NCI-H187 treated with DMSO at 0.1 percent for 48 hours (cell line): ENCODE measurements at places on chromosomes 4 and X.

DNA sequence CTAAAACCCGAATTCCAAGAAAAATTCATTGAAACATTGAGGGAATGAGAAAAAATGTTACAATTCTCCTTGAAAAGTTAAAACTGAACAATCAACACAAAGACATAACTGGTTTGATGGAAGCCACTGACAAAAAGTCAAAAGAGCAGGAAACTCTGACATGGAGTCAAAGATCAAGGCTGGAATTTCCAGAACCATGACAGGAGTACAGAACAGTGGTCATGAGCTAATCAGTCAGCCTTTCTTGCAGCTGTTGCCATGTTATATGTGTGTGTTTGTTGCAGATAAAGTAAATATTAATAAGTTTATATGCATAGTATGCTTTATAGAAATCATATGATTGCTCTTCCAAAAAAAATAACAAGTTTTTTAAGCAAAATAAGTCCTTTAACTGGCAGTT, 184.7 kb upstream of the HCCS start:
- no peak for DNase-seq

DNA sequence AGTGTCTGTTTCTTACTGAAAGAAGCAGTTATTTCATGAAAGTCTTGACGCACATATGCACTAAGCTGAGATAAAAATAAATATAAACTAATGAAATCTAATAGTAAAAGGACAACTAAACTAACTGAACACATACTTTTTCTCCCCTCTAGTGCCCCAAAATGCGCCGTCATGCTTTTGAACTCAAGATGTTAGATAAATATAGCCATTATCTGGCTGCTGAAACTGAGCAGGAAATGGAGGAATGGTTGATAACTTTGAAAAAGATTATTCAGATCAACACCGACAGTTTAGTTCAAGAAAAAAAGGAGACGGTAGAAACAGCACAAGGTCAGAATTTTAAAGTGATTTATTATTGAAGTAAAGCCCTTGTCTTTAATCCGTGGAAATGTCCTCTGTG, 70.2 kb downstream of the DOCK11 start:
- DNase-seq: no peak

- no peak for DNase-seq
Measured at GRCh38 chrX:111308039-111308438, 37.8 kb upstream of the CAPN6 start.

GRCh38 chr4:154208424-154208823, 283.2 kb downstream of the DCHS2 start:
- no peak for DNase-seq

GRCh38 chrX:122047261-122047660, 999.9 kb downstream of the GLUD2 start:
- DNase-seq: no peak

DNA sequence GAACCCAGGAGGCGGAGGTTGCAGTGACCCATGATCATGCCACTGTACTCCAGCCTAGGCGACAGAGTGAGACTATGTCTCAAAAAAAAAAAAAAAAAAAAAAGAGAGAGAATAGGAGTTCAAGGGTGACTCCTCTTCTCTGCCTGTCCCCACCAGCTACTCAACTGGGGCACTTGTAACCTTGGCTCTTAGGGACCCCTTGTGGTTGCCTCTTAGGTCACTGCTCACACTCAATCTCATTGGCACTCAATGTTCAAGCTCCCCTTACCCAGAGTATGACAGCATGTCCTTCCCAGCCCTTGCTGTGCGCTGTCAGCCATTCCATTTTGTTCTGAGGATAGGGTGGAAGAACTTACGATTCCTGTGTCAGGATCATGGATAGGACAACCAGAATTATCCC, 82.4 kb upstream of the BEND4 start:
- DNase-seq: no peak

DNA sequence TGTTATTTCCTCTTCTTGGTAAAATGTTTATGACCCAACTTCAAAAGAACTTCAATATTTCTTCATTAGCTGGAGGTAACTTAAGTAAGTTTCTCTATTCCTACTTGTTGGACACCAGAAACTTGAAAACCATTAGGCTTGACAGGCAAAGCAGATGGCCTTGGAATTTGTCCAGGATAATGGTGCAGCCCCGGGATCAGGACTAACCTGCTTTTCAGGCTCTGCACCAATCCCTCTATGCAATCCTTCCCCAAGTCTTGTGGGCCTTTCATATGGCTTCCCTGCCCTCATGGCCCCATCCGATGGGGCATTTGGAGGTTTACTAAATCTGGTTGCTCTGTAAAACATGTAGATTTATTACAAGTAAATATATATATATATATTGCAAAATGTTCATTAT, 68.5 kb downstream of the SPINK2 start:
- DNase-seq: no peak

DNA sequence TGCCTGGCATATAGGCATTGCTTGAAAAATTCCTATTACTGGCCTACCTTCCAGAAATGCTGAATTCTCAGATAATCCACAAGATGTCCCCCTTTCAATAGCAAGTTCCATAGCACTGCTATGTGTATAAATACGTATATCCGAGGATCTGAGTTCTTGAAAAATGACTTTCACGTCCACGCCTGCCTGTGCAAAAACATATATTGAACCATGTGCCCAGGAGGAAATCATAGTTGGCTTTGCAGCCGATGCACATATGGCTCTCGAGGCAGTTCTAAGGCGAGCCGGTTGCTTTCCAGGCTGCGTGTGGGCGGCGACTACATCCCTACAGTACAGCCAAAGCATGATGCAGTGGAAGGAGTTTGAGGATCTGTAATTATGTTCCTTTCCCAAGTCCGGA, 55.4 kb upstream of the ESX1 start:
- DNase-seq: no peak

DNA sequence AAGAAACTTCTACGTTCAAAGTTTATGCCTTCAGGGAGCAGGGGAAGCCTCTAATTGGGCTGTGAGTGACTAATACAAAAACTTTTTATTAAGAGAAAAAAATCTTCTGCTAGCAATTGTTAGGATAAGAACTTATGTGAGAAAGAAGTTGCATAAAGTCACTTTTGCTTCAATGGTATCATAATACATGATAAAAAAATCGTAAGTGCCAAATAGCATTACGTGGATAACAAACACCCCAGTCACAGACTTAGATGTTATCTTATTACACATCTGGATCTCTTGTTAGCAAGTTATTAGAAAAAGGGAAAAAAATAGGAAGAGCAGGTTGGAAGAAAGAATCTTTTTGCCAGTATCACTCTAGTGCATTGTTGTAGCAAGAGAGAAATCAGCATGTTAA, 4.2 kb upstream of the NDST4 start:
- no peak for DNase-seq

GRCh38 chr4:167826281-167826680, 266.1 kb upstream of the ANXA10 start:
- DNase-seq: no peak
